Hematopoietic multipotent progenitor cell treated with erythropoietin and hydrocortisone succinate and interleukin-3 and kit ligand, for 8 days (in vitro differentiated cells): ENCODE measurements at places on chromosomes 7 and 10.

GRCh38 chr7:116957874-116958273 lies 4.6 kb downstream of the ST7 start:
- DNase-seq, result no peak

DNA sequence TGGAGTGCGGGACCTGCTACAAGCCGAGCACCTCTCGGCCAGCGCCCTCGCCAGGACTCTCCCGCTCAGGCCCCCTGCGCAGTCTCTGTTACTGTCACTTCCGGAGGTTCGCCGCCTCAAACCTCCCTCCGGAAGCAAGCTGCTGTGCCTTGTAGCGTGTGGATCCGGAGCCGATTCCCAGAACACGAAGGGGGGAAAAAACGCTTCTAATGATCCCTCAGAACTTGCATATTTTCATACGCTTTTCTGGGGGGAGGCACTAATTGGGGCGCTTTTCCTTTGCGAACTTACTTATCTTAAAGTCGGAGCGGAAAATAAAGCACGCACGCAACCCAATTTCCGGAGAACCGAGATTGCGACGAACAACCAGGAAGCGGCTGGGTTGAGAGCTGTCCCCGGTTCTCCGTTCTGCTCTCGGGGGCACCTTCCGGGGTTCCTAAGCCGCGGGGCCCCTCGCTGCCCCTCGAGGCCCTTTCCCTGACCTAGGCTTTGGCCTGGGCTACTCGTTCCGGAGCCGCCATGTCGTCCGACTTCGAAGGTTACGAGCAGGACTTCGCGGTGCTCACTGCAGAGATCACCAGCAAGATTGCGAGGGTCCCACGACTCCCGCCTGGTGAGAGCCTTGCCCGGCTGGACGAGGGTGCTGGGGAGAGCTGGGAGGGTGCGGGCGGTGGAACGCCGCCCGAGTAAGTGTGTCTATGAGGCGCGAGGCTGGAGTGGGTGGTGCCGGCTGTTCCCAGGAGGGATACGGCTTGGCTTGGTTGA lies at the start of the genes VTI1A and ZDHHC6:
VTI1A (plus strand) TSS at position 361 of the 765 bp plus-strand sequence; CDS start at position 520, 159 bp downstream.
ZDHHC6 (minus strand) TSS at position 60 of the 765 bp plus-strand sequence. CDS start 1,478 bp downstream, outside the sequence.
- DNase-seq, result peak; percentile 88

DNA sequence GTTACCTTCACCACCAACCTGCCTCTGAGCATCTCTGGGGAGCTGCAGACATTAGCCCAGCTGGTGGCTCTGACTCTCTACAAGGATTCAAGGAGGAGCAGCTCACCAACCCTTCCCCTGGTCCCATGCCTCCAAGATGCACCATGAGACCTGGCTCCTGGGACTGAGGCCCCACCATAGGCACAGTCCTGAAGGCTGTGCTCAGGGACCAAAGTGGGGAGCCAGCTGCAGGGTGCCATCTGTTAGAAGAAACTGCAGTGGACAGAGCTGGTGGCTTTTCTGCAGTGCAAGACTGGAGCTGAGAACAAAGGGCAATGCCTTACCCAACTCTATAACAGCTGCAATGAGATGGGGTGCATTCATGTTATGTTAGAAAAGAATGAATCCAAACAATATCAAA lies 581.6 kb downstream of the TCERG1L start:
- DNase-seq, result no peak

- DNase-seq, result no peak
Observed at GRCh38 chr7:117129521-117129955, 176.2 kb downstream of the ST7 start.

- DNase-seq, result no peak
Observed at GRCh38 chr7:134451656-134452055, 7.2 kb downstream of the AKR1B1 start.

DNA sequence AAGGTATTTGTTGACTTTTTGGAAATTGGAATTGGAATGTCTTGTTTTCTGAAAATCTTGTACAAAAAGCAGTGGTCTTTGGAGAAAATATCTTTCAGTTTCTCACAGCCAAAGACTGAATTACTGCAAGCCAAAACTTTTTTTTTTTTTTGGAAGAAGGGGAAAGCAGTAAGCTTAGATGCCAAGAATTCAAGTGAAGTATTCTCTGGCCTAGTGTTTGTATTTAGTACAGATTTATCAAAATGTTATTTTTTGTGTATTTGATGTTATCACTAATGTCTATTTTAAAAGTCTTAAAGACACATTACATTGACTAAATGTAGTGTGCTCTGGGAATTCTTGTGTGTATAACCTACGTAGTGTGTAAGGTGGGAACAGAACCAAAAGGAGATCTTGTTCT lies 6.2 kb downstream of the TET1 start:
- no peak for DNase-seq

GRCh38 chr10:114821915-114822443 lies 399 bp downstream of the FHIP2A start:
- DNase-seq, result peak; percentile 32

- no peak for DNase-seq
Observed at GRCh38 chr10:90308223-90308622, 549.6 kb downstream of the HTR7 start.

DNA sequence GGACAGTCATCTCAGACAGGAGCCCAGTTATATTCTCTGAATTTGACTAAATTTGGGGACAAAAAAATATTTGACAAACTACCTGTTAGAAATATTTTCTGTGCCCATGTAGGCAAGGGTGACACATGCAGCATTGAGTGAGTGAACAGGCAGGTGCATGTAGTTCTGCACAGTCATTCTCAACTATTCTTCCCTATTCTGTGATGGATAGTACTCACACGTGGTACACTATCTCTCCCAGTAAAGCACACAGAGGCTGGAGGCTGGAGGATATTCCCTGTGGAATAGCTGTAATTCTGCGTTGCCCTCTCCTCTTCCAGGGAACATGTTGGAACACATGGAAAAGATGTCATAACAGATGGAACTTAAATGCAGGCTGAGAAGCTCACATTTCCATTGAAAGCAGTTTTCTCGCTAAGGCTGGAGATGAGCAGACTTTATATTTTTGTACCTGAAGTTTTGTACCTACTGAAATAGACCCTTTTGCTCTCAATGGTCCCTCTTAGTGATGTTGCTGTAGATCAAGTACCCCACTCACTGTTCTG lies 75.0 kb downstream of the GPR141 start:
- no peak for DNase-seq

GRCh38 chr10:44619975-44620374 lies 235.1 kb upstream of the CXCL12 start:
- DNase-seq, result no peak

- peak; percentile 67 for DNase-seq
Observed at GRCh38 chr7:35003679-35004303, 33.5 kb downstream of the DPY19L1 start.

GRCh38 chr10:17660921-17661320 lies 17.0 kb downstream of the STAM start:
- DNase-seq, result no peak

GRCh38 chr7:70481570-70482123 lies 650.3 kb upstream of the GALNT17 start:
- DNase-seq, result no peak

DNA sequence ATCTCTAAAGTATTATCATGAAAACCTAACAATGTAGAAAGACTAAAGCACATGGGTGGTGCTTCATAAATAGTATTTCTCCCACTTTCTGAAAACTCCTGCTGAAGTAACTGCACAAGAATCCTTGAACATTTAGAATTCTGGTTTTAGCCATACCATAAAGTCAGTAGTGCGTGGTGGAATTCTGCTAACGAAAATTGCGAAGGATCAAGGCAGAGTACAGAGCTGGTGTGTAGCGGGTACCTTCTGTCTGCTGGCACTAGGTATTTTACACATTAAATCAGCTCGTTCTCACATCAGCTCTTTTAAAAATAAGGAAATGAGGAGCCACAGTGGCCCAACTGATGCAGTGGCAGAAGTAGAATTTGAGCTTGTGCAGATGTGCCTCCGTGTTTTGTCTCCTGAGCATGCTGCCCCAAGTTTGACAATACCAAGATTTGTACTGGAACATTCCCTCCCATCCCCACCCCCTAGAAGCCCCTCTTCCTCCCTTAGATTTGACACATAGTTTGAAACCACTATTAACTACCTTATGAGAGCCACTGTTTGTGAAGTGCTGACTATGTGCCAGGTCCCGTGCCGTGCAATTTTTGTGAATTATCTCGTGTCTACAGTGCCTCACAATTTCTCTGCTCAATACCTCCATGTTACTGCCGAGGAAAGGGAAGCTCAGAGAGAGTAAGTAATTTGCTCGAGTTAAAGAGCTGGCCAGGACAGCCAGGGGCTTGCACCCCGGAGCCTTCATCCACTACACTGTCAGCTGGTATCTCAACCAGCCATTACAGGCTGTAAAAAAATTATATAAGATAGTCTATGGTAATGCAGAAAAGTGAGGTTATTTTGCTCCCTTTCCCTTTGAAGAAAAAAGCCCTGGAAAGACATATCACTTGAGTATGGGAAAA lies 66.9 kb downstream of the EGFR start:
- DNase-seq, result no peak

DNA sequence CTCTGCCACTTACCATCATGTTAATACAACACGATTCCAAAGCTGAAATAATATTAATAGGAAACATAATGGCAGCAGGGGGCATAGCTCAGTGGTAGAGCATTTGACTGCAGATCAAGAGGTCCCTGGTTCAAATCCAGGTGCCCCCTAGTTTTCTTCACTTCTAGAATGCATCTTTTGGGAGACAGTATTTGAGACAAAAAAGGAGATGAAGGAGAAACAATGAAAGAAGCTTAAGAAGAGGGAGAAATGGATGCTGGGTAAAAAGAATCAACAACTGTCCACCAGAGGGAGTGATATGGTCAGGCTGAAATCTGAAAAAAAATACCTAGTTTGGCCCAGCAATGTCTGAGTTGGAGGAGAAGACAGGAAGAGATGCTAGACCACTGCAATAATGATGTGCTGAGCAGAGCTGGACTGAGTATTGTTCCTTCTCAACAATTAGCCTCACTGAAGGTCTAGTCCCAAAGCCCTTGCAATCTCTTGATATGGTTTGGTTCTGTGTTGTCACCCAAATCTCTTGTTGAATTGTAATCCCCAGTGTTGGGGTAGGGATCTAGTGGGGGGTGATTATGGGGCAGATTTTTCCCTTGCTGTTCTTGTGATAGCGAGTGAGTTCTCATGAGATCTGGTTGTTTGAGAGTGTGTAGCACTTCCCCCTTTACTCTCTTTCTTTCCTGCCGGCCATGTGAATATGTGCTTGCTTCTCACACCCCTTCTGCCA lies 48.3 kb downstream of the ZNF783 start:
- DNase-seq, result peak; percentile 74

GRCh38 chr10:72814099-72814790 lies 79.3 kb upstream of the OIT3 start:
- DNase-seq, result no peak

DNA sequence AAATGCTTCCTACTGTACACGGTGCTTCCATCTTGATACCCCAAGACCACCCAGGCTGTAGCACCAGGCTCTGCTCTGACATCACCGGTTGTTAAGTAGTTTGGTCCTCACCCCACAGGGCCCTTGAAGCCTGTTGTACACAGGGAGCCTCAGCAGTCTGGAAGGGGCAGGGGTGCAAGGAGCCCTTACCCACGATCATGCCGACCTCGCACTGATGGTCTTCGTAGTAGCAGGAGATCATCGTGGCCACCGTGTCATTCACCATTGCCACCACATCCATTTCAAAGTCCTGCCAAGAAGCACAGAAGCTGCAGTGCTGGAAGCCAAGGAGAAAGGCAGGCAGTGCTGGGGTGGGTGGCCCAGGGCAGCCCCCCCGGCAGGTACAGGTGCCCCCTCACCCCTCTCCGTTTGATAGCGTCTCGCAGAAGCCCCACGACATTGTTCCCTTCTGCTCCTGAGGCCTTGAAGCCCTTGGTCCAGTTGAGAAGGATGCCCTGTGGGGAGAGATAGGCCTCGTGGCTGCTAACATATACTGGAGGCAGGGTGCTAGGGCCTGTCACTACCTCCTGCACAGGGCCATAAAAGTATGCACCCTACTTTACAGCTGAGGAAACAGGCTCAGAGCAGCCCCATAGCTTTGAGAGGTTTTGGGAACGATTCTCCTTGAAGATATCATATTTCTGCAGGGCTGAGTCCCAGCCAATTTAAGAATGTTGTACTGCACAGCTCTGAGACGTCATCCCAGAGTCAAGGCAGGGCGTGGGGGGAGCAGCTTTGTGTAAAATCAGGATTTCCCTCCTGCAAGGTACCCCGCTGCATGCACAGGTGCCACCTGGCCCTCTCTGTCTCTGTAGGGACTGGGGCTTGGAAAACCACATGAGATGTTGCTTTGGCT lies 8.7 kb upstream of the MYL7 start:
- DNase-seq, result no peak

- DNase-seq, result no peak
Observed at GRCh38 chr7:25261545-25262140, 33.4 kb upstream of the NPVF start.

DNA sequence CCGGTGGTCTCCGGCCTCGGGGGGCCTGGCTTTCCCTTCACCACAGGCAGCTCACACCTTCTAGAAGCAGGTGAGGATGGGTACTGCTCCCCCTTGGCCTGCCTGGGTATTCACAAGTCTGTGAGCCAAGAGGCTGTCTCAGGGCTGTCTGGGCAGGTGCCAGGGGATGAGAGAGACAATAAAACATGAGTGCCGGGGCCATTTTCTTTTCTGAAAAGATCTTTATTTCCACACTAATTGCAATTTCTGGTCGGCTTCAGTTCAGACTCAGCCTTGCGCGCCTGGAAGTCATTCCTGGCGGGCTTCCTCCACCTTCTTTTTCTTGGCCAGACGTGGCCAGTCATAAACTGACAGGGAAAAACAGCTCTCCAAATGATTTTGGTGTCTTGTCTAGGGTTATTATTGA lies 171.2 kb downstream of the ARHGAP12 start:
- DNase-seq, result no peak

- DNase-seq, result no peak
Observed at GRCh38 chr10:117348236-117348635, 27.0 kb downstream of the PDZD8 start.

DNA sequence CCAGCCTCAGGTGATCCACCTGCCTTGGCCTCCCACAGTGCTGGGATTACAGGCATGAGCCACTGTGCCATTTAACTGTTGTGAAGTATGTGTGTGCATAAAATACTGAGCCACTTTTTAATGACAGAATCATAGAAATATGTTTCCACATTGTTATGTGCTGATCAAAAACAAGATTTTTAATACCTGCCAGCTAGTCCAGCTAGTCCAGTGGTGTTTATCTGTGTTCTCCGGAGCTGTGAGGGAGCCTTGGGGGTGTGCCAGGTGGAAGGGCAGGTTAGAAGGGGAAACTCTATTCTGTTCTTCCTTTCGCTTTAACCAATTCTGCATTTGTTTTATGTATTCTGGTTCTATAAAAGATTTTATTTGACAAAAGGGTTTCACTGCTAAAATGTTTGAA lies 7.0 kb downstream of the FAM221A start:
- no peak for DNase-seq

- DNase-seq, result no peak
Observed at GRCh38 chr10:117439243-117439912, 64.1 kb upstream of the PDZD8 start.

GRCh38 chr7:16999541-17000267 lies 117.9 kb upstream of the AGR3 start:
- no peak for DNase-seq
